Effector memory CD8-positive, alpha-beta T cell (primary cell): ENCODE measurements at places on chromosomes 11 and 22.
A peak's percentile ranks its signal among the peaks of the same experiment; 100 is the strongest.

DNA sequence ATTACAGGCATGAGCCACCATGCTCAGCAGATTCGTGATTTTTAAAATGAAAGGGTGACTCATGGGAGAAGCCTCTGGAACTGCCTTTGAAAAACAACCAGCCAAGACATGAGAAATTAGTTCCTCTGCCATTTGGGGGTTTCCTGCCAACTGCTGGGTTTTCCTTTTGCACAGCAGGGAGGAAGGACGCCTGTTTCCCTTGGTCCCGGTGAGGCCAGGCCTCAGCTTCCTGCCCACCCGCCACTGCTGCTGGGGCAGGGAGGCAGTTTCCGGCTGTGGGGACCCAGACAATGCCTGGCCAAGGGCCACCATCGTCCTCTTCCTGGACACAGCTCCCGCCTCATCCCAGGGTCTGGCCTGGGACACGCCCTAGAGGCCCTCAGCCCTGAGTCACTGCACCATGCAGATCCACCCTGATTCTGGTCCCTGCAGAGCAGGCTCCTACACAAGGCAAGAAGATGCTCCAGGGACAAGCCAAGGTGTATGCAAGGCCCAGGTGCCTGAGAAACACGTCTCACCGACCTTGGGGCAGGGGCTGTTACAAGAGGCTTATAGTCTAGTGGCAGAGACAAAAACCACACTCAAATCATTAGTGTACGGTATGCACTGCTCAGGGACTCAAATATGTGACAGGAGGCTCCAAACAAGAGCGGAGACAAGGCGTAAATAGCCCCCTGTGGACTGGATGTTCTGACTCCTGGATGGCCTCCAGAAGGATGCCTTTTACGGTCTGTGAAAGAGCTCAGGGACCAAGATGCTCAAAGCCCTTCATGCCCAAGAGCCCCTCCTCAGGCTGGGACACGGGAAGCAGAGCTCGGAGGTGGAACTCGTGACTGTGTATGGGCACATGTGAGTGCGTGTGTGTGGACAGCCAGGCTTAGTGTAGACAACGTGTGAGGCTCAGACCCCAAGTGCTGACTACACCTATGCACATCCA is 10.0 kb downstream of the PPM1F start:
- no peaks in the 10 kb centered on the region for H3K27me3 ChIP-seq
- H3K4me1 ChIP-seq, result peaks cover 20% of the 10 kb centered on the region
- peaks cover 10% of the 10 kb centered on the region for H3K36me3 ChIP-seq
- no peak for DNase-seq

DNA sequence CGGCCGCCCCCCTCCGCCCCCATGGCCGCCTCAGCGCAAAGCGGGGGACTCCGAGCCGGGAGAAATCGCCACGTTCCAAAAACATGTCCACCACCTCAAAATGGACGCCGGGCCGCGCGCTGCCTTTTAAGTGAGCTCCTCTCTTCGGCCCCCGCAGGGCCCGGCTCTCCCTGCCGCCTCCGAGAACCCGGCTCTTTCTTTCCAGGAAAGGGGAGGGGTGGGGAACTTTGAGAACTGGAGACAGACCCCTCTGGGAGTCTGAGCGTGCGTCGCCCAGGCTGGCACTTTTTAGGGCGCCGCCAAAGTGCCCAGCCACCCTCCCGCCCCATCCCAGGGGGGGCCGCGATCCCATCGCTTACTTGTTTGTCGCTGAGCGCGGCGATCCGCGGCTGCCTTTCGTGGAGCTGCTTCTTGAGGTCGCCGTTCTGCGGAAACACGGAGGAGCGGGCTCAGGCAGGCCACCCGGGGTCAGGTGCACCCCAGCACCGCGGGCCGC is 1.6 kb downstream of the PHF21B start:
- peaks cover 67% of the 10 kb centered on the region for H3K27me3 ChIP-seq
- no peak overlapping the region for H3K27ac ChIP-seq
- no peaks in the 10 kb centered on the region for H3K36me3 ChIP-seq
- DNase-seq, result no peak
- H3K4me1 ChIP-seq, result peaks cover 9% of the 10 kb centered on the region

- peak overlapping the region; percentile 78 for H3K4me3 ChIP-seq
- H3K27me3 ChIP-seq, result peaks cover 67% of the 10 kb centered on the region
- no peak overlapping the region for H3K27ac ChIP-seq
- H3K4me1 ChIP-seq, result peaks cover 18% of the 10 kb centered on the region
- DNase-seq, result peak; percentile 8
These were observed 21.7 kb upstream of the NRGN start for GRCh38 chr11:124717786-124718651.

DNA sequence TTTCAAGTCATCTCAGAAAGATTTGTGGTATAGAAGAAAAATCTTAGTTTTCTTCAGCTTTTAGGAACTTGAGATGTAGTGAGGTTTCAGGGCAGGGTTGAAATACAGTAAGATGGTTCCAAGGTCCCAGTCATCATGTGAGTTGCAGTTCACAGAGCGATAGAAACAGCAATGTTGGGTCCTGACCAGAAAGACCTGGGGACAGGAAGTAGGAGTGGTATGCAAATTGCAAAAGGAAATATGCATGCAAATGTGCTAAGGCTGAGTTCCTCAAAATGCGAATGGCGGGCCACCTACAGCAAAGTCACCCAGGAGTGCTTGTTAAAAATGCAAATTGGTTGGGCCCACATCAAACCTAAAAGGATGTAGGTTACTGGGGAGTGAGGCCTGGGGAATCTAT is 1032.7 kb upstream of the TENM4 start:
- no peaks in the 10 kb centered on the region for H3K36me3 ChIP-seq
- no peaks in the 10 kb centered on the region for H3K4me1 ChIP-seq
- H3K4me3 ChIP-seq, result no peak overlapping the region
- H3K27me3 ChIP-seq, result no peaks in the 10 kb centered on the region
- H3K27ac ChIP-seq, result no peak overlapping the region

DNA sequence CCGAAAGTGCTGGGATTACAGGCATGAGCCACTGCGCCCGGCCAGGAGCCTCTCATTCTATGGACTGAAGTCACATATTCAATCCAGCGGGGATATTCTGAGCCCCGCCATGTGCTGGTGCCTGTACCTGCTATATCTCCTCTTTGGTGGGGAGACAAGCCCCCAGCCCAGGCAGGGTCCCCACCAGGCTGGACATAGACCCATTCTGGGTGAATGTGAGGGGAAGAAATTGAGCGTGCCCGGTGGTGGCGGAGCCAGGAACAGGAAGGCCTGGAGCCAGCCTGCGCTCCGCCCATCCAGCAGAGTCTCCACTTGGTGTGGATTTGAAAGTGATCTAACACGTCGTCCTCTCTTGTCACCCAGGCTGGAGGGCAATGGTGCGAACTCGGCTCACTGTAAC is 38.0 kb upstream of the CSNK1E start:
- no peak for DNase-seq
- no peaks in the 10 kb centered on the region for H3K4me1 ChIP-seq
- no peak overlapping the region for H3K4me3 ChIP-seq
- no peak overlapping the region for H3K27ac ChIP-seq
- no peaks in the 10 kb centered on the region for H3K27me3 ChIP-seq
